ENCODE measurements at places on chromosomes 6 and 20.

DNA sequence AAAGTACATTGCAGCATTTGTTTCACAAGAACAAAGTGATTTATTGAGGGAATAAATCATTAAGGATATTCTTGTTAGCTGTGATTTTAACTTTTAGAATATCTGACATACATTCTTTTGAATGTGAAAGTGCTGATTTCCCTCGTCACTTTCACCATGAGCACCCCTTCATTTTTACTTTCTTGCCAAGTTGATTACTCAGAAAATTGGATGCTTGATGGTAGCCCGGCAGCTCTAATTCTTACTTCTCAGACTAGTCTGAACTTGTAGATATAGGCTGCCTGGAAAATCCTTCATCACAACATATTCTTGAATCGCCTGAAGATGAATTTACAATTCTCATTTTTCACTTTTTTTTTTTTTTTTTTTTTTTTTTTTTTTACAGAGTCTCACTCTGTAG, 147.1 kb upstream of the SMLR1 start:
- no peak for DNase-seq

- no peak for DNase-seq
Observed at GRCh38 chr6:160207618-160208017, 51.0 kb downstream of the SLC22A2 start.

- no peak for DNase-seq
Observed at GRCh38 chr20:11197851-11198250, 524.1 kb upstream of the JAG1 start.

- DNase-seq, result no peak
Observed at GRCh38 chr6:34688956-34689355, 7.6 kb downstream of the ILRUN start.

- no peak for DNase-seq
Observed at GRCh38 chr20:56828402-56828801, 199.3 kb downstream of the TFAP2C start.

GRCh38 chr6:39407446-39407993, 85.0 kb upstream of the KCNK16 start:
- no peak for DNase-seq

GRCh38 chr6:71038711-71039344, 82.0 kb upstream of the B3GAT2 start:
- no peak for DNase-seq

GRCh38 chr20:18665135-18665534, 77.3 kb downstream of the DTD1 start:
- DNase-seq, result no peak

- no peak for DNase-seq
Observed at GRCh38 chr6:155970876-155971708, 515.5 kb upstream of the NOX3 start.

GRCh38 chr20:49602345-49603208, 34.6 kb upstream of the PTGIS start:
- DNase-seq, result no peak

GRCh38 chr20:21507400-21508229, 6.2 kb downstream of the NKX2-2 start:
- no peak for DNase-seq

GRCh38 chr6:168450917-168451316, 9.9 kb downstream of the SMOC2 start:
- DNase-seq, result no peak

- DNase-seq, result no peak
Observed at GRCh38 chr6:139536751-139537617, 162.5 kb upstream of the CITED2 start.

DNA sequence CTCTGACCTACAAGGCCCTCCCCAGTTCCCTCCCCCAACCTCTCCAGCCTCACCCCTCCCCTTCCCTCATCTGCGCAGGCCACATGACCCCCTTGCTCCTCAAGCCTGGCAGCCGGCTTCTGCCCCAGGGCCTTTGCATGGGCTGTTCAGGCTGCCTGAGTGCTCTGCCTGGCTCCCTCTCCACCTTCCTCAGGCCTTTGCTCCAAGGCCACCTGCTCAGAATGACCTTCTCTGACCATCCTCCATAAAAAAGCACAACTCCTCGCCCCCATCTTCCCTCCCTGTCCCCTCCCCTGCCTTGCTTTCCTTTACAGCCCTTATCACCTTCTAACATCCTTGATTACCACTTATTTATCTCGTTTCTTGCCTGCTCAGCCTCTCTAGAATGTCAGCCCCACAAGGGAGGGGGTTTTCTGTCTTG, 38.7 kb downstream of the SPDEF start:
- DNase-seq, result no peak

DNA sequence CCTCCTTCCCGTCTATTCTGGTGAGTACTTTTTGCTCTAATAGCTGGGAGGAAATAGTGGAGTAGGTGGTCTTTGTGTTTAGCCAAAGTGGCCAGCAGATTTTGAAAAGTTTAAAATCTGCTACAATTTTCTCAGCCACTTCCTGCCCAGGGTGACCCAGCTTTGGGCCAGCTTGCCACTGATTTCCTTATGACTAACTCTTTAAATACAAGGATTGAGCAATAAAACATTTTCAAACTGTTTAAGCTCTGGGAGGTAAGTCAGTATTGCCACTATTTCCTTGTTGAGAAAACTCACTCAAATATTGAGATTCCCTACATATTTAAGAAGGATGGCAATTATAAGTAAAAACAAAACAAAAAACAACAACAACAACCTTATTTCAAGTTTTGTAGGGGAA, 54.5 kb downstream of the TRMT11 start:
- no peak for DNase-seq

DNA sequence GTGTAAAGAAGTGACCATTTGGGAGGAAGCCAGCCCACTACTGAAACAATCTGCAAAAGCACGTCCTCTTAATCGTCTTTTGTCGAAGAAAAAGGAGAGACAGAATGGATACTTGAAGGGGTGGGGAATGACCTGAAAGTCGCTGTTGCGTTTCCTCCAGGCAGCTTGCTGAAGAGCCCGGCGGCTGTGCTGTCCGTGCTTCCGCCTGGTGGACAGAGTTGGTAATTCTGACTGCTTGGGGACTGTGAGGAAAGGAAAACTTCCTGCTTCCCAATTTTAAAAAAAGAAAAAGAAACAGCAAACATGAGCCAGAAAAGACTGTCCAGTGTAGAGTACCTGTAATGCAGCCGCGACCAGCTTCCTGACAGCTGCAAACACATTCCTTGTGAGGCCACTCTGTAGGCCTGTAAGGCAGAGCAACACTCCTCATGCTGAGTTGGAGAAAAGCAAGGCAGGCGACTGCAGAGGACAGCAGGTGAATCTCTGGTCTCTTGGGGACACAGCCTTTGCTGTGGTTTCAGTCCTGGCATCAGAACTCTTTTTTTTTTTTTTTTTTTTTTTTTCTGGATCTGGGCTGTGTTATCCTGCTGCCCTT, 251.1 kb upstream of the TBX18 start:
- no peak for DNase-seq

DNA sequence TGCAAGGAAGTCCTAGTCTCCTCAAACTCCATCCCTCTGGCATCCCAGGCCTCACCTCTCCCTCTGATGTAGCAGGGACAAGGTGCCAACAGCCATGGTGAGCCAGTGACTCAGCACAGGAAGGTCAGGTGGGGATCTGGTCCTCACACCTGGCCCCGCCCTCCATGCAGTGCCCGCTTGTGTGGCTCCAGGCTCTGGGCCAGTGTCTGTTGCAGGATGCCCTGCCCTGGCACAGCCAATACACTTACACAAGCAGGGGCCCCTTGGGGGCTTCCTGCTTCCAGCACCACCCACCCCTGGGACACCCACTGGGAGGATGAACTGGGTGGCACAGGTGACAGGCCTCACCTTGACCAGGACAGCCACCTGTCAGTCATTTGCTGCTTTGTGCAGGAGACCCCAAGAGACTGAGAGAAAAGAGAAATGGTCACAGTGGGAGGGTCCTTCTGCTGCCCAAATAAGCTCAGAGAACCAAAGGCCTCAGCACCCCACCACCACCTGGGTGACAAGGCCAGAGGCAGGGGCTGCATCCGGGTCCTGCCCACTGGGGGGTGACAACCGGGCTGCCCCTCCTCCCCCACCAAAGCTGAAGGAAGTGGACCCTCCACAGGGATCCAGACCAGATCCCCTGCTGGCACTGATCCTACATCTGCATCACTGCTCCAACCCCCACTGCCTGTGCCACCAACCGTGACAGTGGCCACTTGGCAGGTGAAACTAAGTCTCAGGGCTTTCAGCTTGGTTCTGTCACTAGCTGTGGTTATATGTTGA, 658.8 kb upstream of the DEFB115 start:
- no peak for DNase-seq

- no peak for DNase-seq
Observed at GRCh38 chr6:145022199-145022796, 713.0 kb downstream of the EPM2A start.

- peak; percentile 47 for DNase-seq
Observed at GRCh38 chr6:31180500-31180899, 10.0 kb upstream of the POU5F1 start.

- DNase-seq, result peak; percentile 53
Observed at GRCh38 chr20:21615617-21616080, 89.8 kb upstream of the PAX1 start.

GRCh38 chr20:2298701-2299100, 2.9 kb downstream of the TGM3 start:
- DNase-seq, result no peak

DNA sequence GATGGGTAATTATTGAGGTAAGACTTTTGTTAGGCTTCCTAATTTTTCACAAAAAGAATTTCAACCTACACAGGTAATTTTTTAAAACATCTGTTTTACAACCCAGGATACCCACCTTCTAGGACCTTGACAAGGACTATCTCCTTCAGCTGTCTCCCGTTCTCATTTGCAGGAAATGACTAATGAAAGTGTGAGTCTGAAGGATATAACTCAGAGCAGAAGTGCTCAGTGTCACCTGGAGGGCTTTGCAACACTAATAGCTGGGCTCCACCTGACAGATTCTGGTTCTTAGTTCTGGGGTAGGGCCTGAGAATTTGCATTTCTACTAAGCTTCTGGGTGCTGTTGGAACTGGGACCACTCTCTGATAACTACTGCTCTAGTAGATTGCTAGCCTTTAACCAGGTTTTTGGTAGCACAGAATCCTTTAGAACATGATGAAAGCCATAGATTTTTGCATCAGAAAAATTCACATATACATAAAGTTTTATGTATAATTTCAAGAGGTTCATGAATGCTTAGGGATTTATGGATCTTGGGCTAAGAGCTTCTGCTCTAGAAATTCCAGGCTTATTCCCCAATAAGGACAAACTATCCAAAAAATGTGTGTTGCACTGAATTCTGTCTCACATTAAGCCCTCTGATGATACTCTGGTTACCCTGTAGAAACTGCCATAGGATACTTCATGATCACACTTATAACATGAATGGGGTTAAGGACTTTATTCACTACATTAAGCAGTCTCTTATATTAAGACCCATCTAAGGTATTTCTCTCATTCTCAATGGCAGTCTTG, 30.3 kb downstream of the AK9 start:
- DNase-seq, result no peak

- DNase-seq, result no peak
Observed at GRCh38 chr6:167687116-167687725, 139.5 kb upstream of the AFDN start.

GRCh38 chr6:117870486-117871242, 36.4 kb upstream of the SLC35F1 start:
- DNase-seq, result no peak

DNA sequence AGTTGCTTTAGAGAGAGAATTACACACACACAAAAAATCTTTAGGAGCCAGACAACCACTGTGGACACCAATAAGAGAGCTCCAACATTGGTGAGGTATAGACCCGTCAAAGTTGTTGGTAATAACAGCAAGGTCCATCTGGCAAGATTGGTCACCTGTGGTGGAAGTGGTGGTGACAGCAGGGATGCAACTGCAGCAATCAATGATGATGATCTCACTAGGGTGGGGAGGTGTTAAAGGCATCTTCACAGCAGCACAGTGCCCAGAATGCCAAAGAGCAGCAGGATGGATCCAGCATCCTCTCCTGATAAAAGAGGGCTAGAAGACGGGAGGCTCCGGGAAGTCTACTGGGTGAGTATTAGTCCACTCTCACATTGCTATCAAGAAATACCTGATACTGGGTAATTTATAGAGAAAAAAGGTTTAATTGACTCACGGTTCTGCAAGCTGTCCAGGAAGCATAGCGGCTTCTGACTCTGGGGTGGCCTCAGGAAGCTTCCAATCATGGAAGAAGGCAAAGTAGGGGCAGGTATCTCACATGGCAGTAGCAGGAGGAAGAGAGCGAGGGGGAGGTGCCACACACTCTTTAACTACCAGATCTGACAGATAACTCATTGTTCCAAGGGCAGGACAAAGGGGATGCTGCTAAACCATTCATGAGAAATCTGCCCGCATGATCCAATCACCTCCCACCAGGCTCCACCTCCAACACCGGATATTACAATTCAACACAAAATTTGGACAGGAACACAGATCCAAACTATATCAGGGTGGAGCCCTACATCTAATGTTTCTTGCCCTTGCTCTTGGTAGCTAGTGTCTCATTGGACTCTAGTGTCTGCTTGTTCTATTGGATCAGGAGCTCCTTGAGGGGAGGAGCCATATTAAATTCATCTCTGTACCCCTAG, 48.9 kb downstream of the KLHL31 start:
- no peak for DNase-seq

GRCh38 chr6:86858970-86859369, 78.4 kb upstream of the HTR1E start:
- DNase-seq, result no peak

DNA sequence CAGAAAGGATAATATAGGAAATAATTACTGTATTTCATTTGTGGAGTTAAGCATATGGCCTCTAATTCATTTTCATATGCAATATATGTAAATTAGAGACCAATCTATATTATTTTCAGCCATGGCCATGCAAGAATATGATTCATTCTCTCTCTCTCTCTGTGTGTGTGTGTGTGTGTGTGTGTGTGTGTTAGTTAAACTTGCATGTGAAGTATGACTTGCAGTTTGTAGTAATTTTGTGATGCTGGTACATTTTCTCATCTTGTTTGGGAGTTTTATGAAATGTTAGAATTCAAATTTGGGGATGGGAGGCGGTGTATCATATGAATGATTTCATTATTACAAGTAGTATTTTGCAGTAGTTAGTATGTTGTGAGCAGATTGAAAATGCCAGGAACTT, 74.8 kb downstream of the JARID2 start:
- DNase-seq, result no peak

DNA sequence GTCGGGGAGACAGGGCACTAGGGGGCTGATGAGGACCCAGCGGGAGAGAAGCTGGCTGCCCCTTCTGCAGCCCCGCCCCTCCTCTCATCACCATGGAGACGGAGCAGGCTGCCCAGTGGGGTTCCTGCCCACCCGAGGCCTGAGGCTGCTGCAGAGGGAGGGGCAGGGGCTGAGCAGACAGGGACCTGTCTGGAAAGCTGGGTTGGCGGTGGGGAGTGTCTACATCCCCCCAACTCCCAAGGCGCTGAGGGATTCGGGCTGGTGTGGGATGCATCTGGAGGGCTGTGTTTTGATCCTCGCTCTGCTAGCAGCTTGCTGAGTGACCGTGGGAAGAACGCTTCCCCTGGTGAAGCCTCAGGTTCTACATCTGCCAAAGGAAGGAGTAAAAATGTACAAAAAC, 1.2 kb upstream of the BPI start:
- no peak for DNase-seq

DNA sequence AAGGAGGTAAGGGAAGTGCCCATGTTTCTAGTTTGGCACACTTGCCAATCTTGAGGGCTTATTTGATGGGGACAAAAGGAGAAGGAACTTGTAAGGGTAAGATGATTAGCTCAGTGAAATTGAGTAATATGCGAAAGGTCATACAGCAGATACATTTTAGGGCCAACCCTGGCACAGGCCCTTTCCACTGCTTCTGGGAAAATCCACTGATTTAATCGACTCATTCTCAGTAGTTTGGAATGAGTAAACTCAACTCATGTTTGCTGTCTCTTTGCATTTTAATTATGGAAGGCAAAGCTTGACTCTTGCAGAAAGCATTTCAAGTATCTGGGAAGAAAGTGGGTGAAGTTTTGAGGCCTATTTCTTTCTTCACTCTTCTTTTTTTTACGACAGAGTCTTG, 20.0 kb downstream of the PHF20 start:
- no peak for DNase-seq

Data from stimulated activated CD4-positive, alpha-beta T cell treated with anti-CD3 and anti-CD28 coated beads, Interleukin-4, amount 100 ng/mL, for 1 hour (primary cell).